ENCODE measurements at places on chromosomes 3 and 15.

DNA sequence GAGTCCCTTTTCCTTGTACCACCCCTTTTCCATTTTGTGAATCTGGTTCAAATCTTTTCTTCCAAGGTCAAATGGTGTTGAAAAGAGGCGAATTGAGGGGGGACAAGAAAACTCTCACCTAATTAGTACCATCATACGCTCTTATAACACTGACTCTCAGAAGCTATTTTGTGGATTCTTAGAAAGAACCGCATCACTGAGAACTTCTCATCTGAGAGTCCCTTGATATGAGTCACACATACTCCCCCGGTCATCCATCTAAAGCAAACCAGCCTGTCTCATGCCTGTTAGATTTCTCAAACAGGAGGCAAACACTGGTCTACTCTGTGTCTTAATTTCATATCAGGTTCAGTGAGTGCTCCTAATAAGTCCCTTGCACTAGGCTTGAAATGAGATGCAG lies 76.5 kb upstream of the SPRED1 start:
- DNase-seq: no peak

DNA sequence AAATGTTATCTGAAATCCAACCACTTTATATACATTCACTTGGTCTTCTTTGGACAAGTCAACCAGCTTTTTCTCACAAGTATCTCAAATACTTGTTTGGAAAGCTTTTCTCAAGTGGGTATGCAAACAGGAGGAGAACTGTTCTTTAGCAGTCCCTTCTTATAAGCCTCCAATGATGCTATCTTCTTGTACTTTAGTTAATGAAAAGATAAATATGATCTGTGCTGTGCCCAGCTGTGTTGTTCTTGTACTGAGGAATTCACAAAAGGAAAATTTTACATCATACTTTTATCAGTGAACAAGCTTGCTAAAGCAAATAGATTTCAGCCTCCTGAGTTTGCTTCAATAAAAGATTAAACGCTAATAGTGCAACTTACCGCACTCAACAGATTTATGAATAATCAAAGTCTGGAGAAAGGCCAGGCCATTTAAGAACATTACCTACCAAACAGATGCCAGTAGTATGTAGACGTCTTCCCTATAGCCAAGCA lies 395.2 kb downstream of the MECOM start:
- no peak for DNase-seq

DNA sequence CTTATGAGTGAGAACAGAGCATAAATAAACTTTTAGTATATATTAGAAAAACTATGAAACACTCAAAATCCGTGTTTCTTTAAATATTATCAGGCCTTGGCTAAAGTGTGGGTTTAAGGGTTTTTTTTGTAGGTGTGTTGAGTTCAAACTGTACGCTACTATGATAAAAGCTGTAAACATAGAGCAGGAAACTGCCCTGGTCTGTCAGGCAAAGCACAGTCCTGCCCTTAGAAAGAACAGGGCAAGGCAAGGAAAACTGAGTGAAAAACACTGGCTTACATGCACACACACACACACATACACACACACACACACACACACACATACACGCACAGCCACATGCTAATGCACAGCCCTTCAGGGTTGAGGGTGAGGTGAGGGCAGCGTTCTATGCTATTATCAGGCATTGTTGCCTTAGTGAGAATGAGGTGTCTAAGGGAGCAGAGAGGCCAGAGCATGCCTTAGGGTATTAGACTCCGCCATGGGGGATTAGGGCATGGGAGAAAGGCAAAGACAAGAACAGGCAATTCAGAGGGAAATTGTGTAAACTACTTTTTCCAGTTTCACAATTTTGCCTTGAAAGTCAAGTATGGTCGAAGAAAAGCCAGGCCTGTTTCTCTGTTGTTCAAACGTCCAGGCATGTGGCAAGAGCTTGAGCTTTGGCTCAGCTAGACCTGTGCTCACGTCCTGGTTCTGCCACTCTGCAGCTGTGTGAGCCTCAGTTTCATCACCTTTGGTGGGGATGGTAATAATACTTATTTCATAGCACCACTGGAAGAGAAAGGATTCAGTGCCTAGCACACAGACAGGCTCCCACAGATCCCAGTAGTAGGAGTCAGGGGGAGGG lies 36.3 kb upstream of the TPM1 start:
- no peak for DNase-seq

GRCh38 chr3:143351895-143352608 lies 232.5 kb downstream of the CHST2 start:
- no peak for DNase-seq

GRCh38 chr15:59063042-59063441 lies 41.9 kb upstream of the CCNB2 start:
- DNase-seq: no peak

DNA sequence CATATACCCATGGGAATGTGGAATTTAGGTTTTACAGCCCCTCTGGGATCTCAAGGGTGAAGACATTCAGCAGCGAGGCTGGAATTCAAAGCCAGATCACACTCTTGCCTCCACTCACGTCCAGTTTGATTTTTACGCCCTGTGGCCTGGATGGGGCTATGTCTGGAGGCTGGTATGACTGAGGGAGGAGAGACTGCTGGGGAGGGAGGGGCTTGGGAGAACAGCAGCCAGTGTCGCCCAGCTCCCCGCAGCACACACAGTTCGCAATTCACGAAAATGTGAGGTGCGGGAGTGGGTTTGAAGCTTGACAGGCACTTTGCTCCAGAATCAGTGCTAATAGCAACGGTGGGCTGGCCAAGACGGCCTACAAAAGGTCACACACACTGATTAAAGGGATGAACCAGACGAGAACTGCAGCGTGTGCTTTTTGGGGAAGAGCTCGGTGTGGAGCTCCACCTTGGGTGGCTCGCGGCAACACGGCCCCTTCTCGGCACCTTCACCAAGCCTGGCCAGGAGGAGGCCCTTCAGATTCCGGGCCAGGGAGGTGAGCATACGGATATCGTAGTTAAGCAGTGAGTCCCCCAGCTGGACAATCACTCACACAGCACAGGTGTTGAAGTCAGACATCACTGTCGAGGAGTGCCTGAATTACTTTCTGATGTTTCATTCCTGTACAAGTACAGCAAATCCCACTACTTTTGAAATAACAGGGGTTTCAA lies 16.4 kb downstream of the EHD4 start:
- DNase-seq: no peak

Measured in occipital lobe (tissue), 3 donors.